D341Med (cell line): ENCODE measurements at places on chromosomes 7 and 10.

GRCh38 chr10:69265521-69265920, 12.8 kb upstream of the HK1 start:
- DNase-seq, result no peak

GRCh38 chr7:122595885-122596284, 103.0 kb downstream of the RNF133 start:
- DNase-seq, result peak; percentile 6

DNA sequence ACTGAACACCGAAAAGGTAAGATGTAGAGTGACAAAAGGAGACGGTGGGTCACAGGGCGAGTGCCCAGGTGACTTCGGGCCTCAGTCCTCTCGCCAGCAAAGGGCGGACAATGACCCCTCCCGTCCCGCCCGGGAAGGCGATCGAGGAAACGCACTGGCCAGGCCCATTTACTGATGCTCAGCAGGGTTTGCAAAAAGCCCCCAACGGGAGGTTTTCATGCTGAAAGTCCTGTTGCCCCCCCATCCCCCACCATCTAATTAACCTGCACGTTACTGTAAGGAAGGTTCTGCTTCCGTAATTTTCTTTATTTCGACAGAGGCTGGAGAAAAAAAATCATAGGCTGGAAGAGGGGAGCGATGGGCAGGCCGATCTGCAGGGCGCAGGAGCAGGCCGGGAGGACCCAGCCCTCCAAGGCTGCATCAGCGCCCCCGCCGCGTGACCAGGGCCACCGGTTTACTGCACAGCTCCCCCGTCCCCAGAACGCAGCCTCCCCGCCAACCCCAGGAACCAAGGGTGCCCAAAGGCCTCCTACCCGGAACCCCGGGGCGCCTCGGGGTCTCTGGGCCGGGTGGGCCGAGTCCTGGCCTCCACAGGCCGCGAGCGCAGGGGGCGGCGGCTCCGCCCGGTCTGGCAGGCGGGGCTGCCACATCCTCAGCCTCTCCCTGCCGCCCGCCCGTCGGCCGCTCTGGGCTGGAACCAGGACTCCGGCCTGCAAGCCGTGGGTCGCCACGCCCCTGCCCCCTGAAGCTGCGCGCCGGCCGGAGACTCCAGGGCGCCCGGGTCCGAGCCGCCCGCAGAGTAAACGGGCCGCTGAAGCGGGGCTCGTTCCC, 613 bp downstream of the OAT start:
- peak; percentile 72 for DNase-seq

- DNase-seq, result no peak
These were observed 37.5 kb downstream of the PTN start for GRCh38 chr7:137305901-137306621.

- DNase-seq, result peak; percentile 60
These were observed 122.8 kb downstream of the MAPK8 start for GRCh38 chr10:48429309-48429708.

GRCh38 chr7:98464558-98464940, 63.7 kb upstream of the BAIAP2L1 start:
- DNase-seq, result no peak

DNA sequence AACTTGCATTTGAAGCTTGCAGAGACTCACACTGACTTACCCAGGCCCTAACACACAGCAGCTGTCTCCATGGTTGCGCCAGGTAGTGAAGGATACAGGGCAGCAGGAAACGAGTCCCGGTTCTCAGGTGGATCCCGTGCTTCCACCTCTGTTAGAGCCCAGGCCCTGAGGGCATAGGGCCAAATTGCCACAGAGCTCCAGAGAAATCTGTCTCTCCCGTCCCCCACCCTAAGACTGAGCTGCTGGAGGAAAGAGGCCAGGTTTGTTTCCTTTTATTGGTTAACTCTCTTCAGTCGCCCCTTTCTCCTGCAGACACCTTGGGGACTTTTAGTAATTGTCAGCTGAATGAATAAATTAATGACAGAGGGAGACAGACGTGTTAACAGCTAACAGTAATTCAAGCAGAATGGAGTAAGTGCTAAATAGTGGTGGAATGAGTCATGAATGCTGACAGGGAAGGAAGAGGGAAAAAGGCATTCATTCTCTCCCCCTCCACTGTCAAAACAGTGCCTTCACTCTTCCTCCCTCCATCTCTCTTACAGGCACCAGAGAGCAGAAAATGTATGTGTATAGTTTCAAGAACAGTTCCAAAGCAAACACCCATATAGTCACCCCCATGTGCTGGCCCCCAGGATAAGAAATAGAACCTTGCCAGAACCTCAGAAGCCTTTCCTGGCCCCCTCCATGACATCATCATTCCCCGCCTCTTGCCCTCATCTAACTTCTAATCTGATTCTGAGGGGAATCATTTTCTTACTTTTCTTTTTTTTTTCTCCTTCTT, 16.8 kb upstream of the DLG5 start:
- DNase-seq, result no peak

DNA sequence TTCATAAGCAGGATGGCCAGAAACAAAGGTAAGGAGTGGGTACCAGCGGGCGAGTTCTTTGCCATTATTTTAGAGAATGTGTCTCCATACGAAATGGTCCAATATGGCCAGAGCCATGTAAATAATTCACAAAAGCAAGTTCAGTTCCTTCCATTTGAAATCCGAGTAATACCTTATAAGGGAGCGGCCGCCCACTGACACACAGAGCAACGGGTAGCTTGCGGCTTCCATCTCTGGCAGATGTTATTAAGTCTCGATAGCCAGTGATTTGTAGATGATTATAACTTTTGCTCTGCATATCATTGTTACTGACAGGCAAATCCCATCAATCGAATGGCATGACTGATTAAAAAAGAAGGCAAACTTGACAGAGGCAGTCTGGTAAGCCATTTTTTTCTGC, 63.2 kb downstream of the GFRA1 start:
- no peak for DNase-seq

- no peak for DNase-seq
These were observed 116.6 kb downstream of the ADCY1 start for GRCh38 chr7:45690762-45691150.

- no peak for DNase-seq
These were observed 423.2 kb upstream of the PCDH15 start for GRCh38 chr10:55224007-55224781.

GRCh38 chr10:33412653-33413361, 78.3 kb upstream of the NRP1 start:
- DNase-seq, result no peak

DNA sequence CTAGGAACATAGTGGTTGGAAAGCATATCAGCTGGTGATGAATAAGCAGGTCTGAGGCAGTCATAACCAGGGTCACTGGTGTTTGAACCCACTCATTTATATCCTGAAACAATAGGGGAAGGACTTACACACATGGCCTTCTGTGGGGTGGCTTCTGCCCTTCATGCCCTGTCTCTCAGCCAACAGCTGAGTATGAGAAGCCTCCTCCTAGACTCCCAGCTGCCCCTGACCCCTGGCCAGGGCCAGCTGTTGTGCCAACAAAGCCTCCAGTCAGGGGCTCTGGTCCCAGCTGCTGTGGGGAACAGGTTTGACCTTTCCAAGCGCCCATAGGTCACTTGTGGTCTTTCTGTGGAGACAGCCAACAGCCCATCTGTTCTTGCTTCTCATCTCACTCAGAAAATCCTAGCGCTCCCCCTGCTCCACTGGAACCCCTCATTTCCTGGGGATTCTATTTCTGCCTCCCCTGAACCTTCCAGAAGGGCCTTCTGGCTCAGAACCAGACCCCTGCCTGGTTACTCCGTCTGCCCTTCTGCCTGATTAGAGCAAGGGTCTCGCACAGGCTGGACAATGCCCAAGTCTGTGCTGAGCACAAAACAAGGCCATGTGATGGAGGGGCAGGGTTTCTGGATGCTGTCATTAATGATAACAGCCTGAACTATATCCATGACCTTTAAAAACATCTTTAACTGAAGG, 9.7 kb upstream of the PURB start:
- no peak for DNase-seq

GRCh38 chr7:131112431-131112830, 215.2 kb upstream of the MKLN1 start:
- no peak for DNase-seq

GRCh38 chr7:18086165-18087025, 58.7 kb upstream of the PRPS1L1 start:
- DNase-seq, result peak; percentile 73

DNA sequence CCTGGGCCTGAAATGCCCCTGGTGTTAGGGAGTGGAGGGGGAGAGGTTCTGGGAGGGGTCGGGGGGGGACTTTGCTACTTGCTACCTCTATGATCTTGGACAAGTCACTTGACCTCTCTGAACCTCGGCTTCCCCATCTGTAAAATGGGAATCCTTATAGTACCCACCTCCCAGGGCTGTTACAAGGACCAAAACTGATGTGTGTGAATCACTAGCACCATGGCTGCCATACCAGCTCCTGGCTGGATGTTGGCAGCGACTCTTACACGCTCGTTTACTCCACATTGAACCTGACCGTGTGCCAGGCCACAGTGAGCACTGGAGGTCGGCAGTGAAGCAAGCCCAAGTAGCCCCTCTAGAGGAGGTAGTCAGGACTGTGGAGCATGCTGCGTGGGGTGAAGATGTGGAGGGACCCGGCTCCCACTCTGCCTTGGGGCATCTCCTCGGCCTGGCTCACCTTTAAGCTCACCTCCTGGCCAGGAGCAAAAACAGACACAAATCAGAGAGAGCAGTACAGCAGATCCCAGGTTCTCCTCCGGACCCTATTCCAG, 28.9 kb downstream of the PPIF start:
- no peak for DNase-seq

DNA sequence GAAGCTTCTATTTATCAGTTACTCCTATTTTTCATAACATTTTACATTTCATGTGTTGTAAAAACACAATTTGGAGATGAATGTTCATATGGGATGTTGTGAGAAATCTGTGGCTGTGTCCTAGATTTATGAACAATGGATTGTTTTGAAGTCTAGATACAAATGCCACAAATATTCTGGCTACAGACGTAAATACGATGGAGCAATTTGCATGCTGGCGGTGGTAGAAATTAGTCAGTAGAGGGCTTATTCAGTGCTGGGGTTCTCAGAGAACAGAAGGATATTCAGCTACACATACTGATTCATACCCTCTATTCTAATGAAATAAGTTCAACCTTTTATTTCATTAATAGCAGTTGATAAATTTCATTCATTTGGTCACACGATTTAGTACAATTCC, 48.8 kb downstream of the PLPP4 start:
- DNase-seq, result no peak

GRCh38 chr10:85458324-85458723, 908.3 kb downstream of the GRID1 start:
- DNase-seq, result no peak

GRCh38 chr10:73444457-73444856, 11.1 kb upstream of the MSS51 start:
- DNase-seq, result no peak

DNA sequence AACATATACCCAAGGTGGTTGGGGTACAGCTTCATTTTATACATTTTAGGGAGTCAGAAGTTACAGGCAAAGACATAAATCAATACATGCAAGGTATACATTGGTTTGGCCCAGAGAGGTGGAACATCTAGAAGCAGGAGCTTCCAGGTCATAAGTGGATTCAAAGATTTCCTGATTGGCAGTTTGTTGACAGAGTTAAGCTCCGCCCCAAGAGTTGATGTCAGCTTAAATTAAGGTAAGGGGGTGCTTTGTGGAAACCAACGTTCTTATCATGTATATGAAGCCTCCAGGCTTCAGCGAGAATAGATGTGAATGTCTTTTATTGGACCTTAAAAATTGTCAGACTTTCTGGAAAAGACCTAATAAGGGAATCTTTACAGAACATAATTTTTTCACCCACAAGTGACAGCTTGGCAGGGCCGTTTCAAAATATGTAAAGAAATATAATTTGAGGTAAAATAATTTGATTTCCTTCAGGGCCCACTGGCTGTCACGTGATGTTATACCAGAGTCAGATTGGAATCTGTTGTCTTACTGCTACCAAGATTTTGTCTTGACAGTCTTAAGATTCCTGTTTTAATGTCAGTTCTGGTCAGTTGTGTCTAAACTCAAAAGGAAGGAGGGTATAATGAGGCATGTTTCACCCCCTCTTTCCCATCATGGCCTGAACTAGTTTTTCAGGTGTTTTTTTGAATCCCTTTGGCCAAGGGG, 6.3 kb upstream of the PANK1 start:
- no peak for DNase-seq

GRCh38 chr7:69173846-69174245, 424.4 kb upstream of the AUTS2 start:
- DNase-seq, result no peak

DNA sequence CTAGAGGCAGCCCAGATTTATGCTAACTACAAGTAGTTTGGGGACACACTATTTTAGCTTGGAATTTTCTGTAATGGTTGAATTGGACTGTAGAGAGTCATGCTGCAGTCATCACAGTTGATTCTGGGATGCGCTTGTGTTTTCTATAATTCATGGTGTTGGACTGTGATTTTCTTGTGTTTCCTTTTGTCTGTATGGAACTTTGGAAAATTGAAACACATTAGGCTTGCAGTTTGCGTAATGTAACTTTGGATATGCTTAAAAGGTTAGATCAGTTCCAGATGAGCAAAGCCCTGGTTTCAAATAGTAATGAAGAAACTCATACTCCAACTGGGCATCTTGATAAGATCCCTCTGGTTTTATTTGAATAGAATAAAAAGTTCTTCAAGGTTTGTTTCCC, 502.2 kb downstream of the ARL4A start:
- no peak for DNase-seq

DNA sequence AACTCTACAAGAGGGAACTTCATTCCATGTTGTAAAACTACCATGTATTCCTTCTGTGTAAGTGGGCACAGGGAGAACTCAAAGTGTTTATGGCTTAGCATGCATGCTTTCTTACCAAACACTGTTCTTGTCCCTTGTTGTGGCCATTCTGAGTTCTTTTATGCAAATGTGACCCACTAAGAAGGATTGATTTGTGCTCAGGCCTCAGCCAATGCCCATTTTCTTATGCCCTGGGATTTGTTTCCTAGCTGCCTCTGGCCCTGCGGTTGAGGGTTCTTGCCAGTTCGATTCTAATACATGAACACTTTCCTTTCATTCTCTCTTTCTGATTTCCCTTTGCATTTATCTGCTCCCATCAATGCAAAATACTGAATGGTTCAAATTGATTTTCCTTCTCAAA, 316.7 kb downstream of the NRG3 start:
- DNase-seq, result no peak

DNA sequence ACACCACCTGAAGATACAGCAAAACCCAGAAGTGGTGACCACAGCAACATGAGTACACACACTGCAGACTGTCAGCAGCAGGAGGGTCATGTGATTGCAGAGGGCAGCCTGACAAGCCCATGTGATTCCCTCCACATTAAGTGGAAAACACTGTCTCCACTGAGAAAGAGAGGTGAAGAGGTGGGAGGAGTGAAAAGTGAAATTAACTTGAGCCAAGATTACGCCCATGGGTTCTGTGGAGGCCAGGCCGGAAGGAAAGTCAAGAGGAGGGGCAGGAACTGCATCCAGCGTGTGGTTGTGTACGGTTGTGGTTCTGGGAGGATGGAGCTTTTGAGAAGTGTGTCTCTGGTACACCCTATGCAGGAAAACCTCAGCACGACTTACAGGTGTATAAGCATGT, 138.5 kb downstream of the PLXNA4 start:
- DNase-seq, result no peak
